ENCODE measurements at places on chromosomes 1 and 21.
A peak's percentile ranks its signal among the peaks of the same experiment; 100 is the strongest.

GRCh38 chr1:24443241-24443656 lies 27.6 kb downstream of the NIPAL3 start:
- no peak for DNase-seq

- DNase-seq = no peak
Measured at GRCh38 chr1:30988045-30988444, 77.5 kb downstream of the PUM1 start.

DNA sequence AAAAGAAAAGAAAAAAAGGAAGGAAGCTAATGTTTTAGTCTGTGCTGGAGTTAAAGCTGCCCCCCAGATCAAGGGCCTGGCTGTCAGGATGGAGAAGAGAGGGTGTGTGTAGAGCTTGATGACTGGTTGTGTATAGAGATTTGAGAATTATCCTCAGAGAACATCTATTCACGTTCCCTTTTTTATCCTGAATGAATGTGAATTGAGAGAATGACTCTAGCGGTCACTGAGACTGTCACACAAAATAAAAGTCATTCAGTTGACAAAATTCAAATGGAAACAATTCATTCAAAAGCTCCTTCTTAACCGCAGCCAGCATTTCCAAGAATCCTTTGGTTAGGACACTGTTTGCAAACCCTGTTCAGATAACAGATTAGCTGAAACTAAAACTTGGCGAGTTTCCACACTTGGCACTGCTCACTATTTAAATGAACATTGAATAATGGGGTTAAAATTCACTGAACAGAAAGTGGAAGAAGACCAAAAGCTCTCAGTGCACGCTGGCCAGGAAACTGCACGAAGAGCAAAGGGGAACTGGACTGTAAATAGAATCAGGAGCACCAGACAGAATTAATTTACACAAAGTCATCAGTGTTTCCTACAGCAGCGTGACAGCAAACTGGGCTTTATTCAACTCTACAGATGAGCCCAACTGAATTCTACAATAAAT lies 13.6 kb upstream of the FAM89A start:
- DNase-seq = no peak

DNA sequence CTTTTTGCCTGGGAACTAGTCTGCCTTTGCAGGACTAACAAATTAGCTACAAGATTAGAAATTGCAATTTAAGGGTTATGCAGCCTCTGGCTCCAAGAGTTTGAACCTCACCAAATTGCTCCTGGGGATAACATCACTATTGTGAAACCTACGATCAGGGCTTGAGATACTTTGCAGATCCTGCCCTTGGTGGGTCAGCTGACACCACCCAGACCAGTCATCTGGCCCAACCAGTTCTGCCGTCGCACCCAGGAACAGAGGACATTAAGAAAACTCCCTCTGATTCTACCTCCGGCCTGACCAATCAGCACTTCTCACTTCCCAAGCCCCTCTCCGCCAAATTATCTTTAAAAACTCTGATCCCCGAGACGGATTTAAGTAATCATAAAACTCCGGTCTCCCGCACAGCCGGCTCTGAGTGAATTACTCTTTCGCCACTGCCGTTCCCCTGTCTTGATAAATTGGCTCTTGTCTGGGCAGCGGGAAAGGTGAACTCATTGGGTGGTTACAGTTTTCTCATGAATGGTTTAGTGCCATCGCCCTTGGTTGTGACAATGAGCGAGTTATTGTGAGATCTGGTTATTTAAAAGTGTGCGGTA lies 32.9 kb upstream of the B3GALT5 start:
- no peak for DNase-seq

- DNase-seq = no peak
Measured at GRCh38 chr1:179127163-179127895, 45.5 kb downstream of the TOR3A start.

DNA sequence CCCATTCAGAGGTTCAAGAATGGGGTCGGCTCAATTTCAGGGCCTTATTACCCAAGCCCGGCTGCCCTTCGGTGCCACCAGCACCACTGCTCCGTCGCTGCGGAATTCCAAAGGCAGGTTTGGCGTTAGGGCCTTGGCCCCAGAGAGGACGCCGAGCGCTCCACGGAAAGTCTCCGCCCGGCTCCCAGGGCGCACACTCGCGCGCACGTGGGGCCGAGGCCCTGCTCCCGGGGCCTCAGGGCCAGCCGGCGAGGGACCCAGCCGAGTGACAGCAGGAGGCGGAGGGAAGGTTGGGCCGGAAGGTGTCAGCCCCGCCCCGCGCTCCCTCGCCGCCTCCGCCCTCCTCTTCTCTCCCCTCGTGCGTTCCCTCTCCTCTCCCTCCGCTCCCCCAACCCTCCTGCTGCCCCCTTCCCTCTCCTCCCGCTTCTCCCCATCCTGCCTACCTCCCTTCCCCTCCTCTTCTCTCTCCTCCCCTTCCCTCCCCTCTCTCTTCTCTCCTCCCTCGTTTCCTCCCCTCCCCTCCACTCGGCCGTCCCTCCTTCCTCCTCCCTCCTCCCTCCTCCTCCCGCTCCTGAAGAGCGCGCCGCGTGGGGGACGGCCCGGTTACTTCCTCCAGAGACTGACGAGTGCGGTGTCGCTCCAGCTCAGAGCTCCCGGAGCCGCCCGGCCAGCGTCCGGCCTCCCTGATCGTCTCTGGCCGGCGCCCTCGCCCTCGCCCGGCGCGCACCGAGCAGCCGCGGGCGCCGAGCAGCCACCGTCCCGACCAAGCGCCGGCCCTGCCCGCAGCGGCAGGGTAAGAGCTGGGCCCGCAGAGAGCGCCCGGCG lies at the start of gene ETS2:
TSS of gene ETS2 (plus strand) at position 602 of the 825 bp plus-strand sequence. CDS start 4,106 bp downstream, outside the sequence.
- DNase-seq = peak; percentile 77

GRCh38 chr1:39214021-39214713 lies 9.7 kb downstream of the MACF1 start:
- DNase-seq = no peak

- DNase-seq = no peak
Measured at GRCh38 chr1:28130901-28131300, 42.5 kb upstream of the EYA3 start.

DNA sequence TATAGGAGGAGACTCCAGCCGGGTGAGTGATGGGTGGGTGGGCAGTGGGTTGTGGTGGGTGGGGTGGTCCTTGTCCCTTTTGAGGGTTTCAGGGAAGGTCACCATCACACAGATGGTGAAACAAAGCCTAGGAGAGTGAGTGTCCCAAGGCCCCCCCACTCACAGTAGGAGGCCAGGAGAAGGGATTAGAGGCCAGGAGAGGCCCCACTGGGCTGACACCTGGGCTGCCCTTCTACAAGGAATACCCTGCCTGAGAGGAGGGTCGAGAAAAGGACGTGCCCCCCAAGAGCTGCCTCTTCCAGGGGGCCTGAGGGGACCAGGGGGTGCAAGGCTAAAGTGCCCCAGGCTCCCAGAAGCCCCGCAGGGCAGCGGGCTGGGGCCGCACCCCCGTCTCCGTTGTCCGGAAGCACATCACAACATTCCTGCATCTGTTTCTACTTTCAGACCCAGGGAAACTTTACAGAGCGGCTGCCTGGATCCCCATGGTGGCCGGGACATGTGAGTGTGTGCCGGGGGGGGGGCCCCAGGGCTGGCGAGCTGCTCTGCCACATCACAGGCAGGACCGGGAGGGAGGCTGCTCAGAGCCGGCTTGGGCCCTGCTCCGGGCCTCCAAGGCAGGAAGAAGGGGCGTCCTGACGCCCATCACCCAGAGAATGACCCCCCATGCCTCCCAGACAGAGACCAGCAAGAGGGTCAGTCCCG lies 68.2 kb downstream of the ARHGEF16 start:
- no peak for DNase-seq

DNA sequence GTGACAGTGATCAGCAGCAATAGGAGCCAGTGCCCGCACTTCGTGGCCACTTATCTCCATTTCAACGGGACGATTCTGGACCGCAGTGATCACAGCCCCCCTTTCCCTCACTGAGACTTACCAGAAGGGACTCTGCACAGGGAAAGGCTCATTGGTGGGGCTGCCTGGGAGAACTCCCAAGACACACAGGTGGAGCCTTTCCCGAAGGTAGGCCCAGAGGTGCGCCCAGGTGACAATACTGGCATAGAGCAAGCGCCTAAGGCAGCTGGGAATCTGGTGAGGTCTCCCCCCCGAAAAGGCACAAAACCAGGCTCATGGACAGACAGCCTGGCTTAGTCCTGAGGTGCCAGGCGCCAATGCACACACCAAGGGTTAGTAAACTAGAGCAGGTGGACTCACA lies 318.9 kb downstream of the AJAP1 start:
- no peak for DNase-seq

DNA sequence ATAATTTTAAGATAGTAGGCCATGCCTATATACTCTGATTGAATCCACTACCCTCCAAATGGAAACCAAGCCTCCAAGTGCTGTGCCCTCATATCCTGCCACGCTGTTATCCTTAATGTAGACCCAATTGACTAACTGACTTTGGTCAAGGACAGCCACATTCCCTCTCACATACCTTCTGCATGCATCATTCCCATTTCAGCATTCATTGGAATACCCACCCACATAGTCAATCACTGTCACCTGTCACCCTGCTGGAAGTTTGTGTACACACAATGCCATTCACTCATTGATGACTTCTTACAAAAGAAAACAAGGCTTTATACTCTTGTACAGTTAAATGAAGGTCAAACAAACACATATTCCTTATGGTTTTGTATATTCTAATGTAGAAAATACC lies 221.1 kb upstream of the PBX1 start:
- no peak for DNase-seq

DNA sequence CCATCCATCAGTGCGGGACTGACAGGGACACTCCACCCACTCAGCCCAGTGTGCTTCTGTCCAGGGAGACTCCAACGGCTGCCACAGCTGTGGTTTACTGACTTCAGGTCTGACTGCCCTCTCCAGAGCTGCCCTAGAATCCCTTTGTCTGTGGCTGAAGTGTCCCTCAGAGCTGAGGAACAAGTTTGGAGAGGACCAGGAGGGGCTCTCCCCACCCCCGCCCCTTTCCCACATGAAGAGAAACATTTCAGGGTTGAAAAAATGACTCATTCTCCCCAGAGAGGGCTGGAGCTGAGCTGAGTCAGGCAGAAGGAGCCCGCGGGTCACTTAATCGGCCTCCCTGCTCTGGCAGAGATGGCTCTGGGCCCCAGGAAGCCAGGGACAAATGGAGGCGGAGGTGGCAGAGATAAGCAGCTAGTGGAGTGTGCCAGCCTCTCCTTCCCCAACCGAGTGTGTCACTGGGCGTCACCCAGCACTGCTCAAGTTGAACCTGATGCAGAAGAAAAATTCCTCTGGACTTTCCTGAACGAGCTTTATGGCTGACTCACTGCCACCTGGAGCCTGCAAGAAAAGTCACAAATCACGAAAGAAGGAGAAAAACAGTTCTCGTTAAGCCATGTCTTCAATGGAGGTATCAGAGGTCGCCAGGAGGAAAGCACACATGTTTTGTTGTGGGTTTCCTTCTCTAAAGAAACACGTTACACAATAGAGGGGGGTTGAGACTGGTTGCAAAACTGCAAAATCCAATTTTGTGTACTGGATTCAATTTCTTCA lies 34.3 kb upstream of the ECE1 start:
- peak; percentile 76 for DNase-seq

GRCh38 chr1:221806984-221807383 lies 65.1 kb upstream of the DUSP10 start:
- no peak for DNase-seq

- DNase-seq = no peak
Measured at GRCh38 chr1:109249654-109250401, 489 bp downstream of the CELSR2 start.

- no peak for DNase-seq
Measured at GRCh38 chr1:227140376-227140775, 177.9 kb downstream of the CDC42BPA start.

GRCh38 chr1:208166340-208167138 lies 77.6 kb downstream of the PLXNA2 start:
- no peak for DNase-seq

GRCh38 chr1:53025034-53025768 lies 36.8 kb upstream of the PODN start:
- DNase-seq = no peak

- DNase-seq = no peak
Measured at GRCh38 chr1:151579436-151580225, 32.2 kb upstream of the SNX27 start.

DNA sequence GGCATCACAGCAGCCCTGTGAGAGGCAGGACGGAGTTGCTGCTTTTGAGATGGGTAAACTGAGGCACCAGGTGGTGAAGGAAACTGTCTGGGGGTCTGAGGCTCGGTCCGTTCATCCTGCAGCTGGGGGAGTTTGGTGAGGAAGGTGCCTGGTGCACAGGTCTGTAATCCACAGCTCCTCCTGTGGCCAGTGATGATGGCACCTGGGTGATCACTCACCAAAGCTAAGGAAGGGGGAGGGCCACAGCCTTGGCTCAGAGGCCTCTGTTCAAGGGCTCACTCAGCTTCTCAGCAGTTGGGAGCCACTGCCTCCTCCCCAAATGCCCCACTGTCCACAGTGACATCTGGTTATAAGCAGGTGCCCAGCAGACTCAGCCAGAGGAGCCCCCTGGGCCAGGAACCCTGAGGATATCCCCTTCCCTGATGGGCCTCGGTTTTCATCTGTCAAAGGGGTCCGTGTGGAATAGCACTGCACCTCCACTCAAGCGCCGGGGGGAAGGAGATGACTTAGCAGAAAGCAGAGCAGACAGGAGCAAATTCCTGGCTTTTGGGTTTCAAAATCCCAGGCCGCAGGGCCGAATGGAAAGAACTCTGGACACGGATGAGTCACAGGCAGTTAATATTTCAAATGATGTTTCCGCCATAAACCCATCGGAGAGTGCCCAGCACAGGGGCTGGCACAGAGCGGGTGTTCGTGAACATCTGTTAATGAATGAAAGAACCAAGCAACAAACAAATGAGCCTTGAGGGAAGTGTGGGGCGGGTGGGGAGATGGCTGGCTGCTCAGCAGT lies 82.8 kb downstream of the DMRTB1 start:
- DNase-seq = no peak

DNA sequence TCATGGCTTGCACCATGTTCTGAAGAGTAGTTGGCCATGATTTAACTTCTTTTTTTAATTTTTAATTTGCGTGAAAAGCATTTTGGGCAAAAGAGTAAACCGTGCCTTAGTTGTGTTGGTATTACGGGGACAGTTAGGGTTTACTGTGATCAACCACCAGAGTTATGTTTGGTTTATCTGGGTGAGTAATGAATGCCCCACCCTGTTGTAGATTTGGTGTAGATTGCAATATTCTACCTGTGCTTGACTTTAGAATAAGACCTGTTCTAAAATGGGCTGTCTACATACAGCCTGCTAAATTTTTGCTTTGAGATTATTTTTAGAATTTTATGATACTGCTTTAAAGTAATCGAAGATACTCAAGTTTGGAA lies 1.4 kb downstream of the USP25 start:
- no peak for DNase-seq

- DNase-seq = no peak
Measured at GRCh38 chr21:38914528-38915293, 109.0 kb downstream of the ETS2 start.

- no peak for DNase-seq
Measured at GRCh38 chr1:16976966-16977365, 3.5 kb downstream of the MFAP2 start.

- DNase-seq = no peak
Measured at GRCh38 chr21:36388096-36388495, 2.9 kb downstream of the CHAF1B start.

- peak; percentile 50 for DNase-seq
Measured at GRCh38 chr1:70487910-70488665, 77.0 kb downstream of the CTH start.

- DNase-seq = peak; percentile 15
Measured at GRCh38 chr21:23887725-23888306, 1719.5 kb downstream of the MRPL39 start.

Measured in NCI-H460 (cell line).